Activated T-cell treated with anti-CD3 and anti-CD28 coated beads, Interleukin-2, amount 50 U/mL, for 24 hours (primary cell): ENCODE measurements at places on chromosomes 2 and 18.
A peak's percentile ranks its signal among the peaks of the same experiment; 100 is the strongest.

DNA sequence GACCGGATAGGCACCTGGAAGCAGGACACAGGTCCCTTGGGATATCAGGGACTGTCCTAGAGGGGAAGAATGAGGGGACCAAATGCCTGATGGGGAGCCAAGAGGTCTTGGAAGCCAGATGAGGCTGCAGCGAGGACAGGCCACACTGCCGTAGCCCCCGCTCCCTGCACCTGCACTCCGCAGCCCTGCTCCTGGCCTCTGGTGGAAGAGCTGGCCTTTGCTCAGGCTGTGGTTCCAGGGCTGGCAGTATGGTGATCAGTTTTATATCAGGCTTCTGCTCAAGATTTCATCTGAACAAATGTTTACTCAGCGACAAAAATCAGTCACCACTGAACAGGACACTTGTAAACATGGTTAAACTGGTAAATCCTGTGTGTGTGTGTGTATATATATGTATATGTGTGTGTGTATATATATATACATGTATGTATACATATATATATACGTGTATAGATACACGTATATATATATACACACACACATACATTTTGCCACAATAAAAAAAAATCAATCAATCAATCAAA, 52.5 kb upstream of the TAF1B start:
- no peak for DNase-seq

GRCh38 chr2:106565599-106565998, 78.4 kb downstream of the CD8B2 start:
- no peak for DNase-seq

DNA sequence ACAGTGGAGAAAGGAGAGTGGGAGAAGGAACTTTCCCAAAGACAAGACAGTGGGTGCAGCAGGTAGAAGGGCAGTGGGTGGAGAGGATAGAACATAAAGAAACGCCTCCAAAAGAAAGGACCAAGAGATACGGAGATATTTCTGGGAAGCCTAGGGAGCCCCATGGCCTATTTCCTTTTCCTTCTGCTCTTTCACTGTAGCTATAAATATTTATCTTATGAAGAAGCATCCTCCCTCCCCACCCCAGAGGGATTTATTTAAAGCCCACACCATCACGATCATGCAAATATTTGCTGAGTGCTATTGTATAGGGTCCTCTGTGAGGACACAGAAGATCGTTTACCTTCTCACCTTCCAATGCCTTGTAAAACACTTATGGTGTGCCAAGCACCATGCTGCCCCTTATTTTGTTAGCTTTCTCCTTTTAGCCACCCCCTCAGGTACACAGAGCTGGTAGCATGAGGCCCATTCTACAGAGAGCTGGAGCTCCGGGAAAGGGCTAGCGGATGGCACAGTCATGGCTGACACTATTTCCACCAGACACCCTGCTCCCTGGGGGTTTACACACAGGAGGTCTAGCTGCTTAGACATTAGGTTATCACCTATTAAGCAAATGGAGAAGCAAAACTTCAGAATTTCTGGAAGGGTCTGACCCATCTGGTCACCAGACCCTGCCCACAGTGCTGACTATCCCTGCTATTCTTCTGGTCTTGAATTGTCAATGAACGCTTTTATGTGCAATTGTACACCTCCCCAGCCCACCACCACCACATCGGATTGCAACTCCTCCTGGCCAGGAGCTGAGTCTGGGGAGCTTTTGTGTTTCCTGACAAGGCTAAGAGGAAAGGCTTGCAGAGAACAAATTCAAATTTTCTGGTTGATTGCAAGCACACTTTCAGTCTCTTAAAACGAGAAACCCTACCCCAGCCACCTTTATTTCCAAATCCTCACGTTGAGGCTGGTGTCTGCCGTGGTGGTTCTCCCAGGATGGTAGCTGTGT, 91.8 kb upstream of the KLF7 start:
- no peak for DNase-seq

GRCh38 chr2:68434981-68435380, 32.1 kb downstream of the FBXO48 start:
- no peak for DNase-seq

- peak; percentile 81 for DNase-seq
Observed at GRCh38 chr2:98385050-98385699, 38.9 kb downstream of the CNGA3 start.

DNA sequence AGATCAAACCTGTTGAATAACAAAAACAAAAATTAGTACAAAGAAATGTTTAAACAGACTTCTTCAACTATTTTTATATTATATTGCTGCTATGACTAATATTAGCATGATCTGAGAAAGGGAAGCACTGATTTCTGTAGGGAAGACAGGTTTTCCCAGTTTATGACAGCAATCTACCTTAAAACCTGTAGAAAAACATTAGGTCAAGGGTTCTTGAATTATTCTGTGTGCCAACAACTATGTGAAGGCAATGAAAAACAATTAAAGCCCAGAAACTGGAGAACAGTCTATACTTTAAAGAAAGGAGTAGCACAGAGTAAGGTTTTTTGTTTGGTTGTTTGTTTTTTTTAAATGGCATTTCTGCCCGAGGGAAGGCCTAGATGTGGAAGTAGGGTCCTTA, 23.3 kb downstream of the PUM2 start:
- DNase-seq: no peak

DNA sequence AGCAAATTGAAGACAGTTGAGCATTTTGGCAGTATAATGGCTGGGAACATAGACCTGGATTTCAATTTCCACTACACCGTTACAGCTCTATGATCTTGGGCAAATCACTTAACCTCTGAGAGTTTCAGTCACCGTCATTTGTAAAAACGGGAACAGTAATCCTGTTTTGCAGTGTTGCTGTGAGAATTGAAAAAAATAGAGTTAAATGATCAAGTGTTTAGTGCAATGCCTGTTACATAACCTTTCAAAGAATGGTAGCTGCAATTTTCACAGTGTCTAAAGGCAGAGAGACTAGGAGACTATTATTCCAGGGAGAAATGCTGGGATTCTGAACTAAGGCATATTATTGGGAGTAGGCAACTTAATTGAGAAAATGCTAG, 2.0 kb downstream of the AGPS start:
- DNase-seq: no peak
